ENCODE measurements at places on chromosomes 3 and 15.
A peak's percentile ranks its signal among the peaks of the same experiment; 100 is the strongest.

DNA sequence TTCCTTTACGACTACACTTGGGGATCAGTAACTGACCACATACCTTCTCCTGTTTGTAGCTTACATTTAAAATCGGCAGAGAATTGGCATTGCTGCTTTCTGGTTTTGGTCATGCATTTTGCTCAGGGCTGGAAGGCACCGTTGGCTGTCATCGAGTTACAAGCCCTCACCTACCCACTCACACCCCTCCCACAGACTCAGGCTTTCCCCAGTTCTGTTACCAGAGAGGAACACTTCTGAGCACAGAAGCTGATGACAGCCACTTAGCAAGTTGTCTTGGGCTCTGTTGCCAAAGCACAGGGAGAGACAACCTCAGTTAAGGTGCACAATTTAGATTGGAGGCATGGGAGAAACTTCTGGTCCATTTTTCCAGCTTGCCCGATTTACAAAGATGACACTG lies 204.8 kb upstream of the TOPAZ1 start:
- no peak for DNase-seq

DNA sequence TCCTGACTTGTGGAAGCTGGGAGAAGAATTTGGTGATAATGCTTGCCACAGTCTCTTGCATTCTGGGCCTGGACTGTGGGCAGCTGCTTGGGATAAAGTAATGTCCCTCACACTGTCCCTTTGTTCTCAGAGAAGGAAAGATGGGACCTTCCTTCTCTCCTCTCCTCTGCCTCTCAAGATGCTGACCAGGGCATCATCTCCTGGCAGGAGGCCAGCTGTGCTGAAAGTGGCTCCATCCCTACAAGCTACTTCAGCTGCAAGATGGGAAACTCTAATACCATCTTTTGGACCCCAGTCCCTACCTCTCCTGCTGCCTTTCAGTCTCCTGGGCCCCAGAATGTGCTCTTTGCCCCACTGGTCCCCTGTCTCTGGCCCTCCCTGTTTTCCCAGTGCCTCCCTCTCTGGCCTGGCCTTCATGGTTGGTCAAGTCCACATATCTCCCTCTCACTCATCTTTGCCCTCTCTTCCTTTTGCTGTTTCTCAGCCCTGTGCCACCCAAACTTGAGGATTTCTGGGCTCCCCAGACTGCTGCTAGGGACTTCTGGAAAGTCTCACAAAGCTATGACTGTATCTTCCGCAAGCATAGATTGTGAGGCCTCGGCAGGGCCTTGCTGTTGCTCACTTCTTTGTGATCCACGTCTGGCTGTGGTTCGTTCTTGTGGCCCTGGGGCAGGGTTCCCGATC lies 7.1 kb upstream of the SLC6A20 start:
- peak; percentile 25 for DNase-seq

GRCh38 chr3:117734496-117734895 lies 1024.9 kb downstream of the TUSC7 start:
- no peak for DNase-seq

- DNase-seq, result no peak
These were observed 50.1 kb upstream of the LEKR1 start for GRCh38 chr3:156776031-156776430.

DNA sequence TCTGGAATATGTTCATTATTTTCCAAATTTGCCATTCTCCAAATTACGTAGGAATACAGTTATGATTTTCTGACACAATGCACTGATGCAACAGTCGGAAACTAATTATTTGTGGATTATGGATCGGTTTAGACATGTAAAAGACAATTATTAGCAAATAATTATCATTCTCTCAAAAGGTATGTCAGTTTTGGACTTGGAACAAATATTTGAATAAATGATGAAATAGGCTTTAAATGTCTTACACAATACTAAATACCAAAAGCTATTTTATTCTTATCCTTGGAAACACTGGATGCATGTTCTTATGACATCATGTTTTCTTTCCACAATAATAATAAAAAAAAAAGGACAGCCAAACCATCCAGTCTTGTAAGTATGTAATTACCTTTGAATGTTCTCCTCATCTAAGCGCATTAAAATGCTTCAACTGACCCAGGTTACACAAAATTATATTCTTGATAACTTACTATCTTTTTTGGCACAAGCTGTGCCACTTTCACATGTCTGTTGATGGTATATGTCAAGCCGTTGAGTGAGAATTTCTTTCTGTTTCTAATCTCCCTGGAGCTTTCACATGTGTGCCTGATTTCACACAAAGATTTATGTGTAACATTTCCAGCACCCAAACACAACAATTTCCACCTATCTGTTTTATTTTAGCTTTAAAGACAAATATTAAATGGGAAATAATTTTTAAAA lies 238.5 kb upstream of the ZNF385D start:
- no peak for DNase-seq

Data from RPMI8226 (cell line).